ENCODE measurements at places on chromosomes 1 and 21.

GRCh38 chr1:206557636-206558473, 50.5 kb downstream of the RASSF5 start:
- DNase-seq, result no peak

GRCh38 chr1:2882966-2883696, 81.6 kb upstream of the TTC34 start:
- no peak for DNase-seq

DNA sequence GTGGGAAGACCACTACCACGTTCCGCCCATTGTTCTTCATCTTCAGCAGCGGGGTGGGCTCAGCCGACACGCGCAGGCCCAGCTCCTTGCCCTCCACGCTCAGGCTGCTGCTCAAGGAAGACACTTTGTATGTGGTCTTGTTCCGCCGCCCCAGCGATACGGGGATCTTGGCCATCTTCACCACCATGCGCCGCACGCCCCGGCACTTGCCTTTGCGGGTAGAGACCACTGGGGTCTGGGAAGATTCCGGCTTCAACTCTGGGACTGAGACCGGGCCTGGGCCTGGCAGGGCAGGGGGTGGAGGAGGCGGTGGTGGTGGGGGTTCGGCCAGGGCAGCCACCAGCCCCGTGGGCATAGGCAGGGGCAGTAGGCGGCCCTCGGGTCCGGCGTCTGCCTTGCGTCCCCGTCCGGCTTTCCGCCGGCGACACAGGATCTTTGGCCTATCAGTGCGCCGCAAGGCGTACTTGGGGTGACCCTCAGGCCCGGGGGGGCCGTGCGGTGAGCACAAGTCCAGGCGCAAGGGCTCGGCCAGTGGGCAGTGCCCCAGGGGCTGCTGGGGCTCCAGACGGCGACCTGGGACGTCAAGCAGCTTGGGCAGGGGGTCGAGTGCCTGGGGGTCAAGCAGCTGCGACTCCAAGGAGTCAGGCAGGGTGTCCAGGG, 53.3 kb downstream of the AHDC1 start:
- DNase-seq, result no peak

DNA sequence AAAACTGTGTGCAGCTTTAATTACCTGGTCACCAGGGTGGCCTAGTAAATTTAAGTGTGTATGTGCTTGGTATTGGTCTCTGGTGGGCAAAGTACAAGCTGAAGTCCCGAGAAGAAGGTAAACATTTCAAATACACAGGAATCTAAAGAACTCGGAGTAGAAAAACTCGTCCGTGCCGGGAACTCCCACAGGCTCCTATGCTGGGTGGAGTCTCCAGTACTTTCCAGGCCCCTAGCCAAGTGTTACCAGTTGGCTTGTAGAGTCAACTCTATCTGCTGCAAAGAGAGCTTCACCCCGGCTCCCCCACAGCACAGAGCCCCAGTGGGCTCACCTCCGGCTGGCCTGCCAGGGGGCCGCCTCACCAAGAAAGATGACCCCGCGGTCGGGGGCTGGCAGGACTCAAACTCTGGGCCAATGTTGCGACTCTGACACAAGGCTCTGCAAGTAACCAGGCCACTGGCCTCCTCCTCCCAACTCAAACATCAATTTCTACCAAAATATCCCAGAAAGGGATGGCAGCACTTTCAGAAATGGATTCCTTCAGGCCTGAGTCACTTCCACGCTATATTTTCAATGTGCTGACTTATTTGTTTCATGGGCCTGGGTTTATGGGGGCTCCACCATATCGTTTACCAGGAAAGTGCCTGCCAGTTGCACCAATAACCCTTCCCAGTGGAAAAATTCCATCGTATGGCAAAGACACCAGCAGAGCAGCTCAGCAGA, 73.9 kb downstream of the SLC66A1 start:
- DNase-seq, result no peak

DNA sequence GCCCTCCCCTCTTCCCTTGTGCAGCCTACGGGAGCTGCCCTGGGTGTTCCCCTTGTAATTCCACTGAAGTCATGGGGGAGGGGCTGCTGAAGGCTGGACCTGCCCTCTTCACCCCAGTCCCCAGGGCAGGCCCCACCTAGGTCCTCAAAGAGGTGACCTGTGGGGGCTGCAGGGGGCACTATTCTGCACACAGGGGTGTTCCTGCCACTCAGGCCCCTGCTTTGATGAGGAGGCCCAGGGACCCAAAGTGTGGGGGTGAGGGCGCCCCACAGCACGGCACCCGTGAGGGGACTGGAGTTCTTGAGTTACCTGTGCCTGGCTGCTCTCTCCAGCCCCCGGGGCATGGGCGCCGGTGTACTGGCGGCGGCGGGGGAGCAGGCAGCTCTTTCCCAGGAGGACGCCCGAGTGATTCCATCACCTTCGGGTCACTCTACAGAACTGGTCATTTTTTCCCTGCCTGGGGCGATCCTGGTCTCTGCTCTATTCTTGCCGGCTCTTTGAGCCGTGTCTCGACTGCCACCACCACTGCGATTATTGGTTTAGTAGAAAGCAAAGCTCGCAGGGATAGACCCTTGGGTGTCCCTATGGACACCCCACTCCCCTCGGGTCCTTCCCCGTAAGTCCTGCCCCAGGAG, 6.9 kb upstream of the PRDM16 start:
- no peak for DNase-seq

- DNase-seq, result no peak
These were observed 3.8 kb downstream of the CDK18 start for GRCh38 chr1:205508227-205508714.

- DNase-seq, result no peak
These were observed 76.6 kb downstream of the TGFBR3 start for GRCh38 chr1:91809317-91809716.

GRCh38 chr1:201358596-201358995, 18.9 kb downstream of the TNNT2 start:
- no peak for DNase-seq

DNA sequence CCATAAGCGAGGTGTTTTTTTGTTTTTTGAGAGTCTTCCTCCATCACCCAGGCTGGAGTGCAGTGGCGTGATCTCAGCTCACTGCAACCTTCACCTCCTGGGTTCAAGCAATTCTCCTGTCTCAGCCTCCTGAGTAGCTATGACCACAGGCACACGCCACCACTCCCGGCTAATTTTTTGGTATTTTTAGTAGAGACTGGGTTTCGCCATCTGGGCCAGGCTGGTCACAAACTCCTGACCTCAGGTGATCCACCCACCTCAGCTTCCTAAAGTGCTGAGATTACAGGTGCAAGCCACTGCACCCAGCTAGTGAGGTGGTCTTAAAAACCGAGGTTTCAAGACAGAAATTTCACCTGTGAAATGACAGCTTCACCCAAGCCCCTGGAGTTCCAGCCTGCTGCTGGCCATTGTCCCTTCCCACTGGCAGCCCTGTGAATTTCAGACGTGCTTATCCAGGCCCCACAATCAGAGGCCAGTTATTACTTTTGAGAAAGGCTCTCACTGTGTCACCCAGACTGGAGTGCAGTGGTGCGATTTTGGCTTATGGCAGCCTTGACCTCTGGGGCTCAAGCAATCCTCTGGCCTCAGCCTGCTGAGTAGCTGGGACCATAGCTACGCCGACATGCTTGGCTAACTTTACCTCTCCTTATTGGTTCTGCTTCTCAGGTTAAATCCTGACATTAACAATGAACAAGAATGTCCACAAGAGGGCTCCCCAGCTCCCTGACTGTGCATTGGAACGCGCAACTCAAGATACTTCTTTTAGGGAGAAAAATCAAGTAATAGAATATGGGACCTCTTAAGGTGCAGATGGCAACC, 19.4 kb downstream of the ENO1 start:
- DNase-seq, result no peak

- no peak for DNase-seq
These were observed 124.2 kb downstream of the LIPI start for GRCh38 chr21:14086553-14086952.

- no peak for DNase-seq
These were observed 1554.2 kb downstream of the NCAM2 start for GRCh38 chr21:22552390-22552789.

DNA sequence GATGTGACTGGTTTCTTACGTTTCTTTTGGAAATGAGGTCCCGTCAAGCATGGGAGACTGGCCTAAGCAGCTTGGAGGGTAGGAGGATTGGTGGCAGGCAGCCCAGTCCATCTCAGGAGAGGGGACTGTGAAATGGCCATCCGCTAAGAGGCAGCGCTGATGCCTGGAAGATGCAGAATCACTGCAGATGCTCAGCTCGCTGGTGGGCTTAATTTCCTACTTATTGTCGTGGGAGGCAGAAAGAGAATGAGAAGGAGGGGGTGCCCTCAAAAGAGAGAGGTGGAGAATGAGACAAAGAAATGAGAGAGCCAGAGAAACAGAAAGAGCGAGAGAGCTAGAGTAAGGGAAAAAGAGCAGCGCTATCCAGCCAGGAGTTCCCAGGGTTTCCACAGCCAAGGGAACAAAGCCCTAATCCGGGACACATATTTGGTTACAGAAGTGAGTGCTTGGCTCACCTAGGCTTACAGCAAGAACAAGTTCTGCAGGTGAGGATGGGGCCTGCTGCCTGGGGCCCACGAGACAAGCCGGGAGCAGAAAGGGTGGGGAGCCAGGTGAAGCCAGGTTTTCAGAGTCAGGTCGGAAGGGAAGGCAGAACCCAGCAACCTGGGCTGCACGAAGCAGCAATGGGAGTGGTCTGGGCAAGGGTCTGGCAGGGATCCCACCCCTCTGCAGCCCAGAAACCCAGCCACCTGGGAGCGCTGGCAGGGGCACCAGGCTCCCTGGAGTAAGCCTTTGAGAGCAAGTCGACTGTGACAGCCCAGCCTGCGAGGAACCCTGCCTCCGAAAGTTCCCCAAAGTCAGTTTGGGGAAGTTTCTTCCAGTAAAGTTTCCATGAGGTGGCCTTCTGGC, 5.8 kb downstream of the ECE1 start:
- DNase-seq, result no peak

- DNase-seq, result no peak
These were observed 10.4 kb upstream of the MRPL9 start for GRCh38 chr1:151773702-151774101.

GRCh38 chr1:15371610-15372545, 37.8 kb upstream of the EFHD2 start:
- no peak for DNase-seq

DNA sequence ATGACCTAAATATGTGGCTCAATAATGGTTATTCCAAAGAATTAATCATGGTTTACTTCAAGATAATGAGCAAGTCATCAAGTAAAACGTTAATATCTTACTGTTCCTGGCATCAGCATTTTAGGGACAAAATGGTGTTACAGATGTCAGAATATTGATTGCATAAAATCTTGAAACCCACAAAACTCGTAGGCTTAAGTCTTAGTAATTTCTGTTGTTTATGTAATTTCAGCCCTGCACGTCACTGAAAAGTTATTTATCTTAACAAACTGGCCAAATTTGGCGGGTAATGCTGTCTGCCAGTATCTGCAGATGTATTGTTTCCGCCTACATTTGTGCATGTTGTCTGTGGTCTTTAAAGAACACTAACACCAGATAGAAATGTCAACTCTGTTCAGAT, 25.8 kb downstream of the CDC7 start:
- no peak for DNase-seq

DNA sequence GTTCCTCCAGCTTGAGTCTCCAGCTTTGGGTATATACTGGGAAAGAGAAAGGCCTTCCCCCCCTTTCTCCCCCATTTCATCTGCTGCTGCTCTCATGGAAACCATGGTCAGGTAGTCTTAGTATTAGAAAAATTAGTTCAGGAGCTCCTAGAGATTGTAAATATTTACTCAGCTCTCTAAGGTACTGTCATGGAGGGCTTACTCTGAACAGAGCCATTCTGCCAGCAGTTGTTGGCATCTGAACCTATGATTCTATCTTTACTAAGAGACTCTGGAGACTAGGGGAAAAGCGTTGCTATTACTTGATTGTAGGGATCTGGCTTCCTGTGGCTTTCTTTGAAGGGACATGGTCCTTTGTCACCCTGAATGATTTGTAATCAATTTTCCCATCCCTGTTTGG, 6.1 kb downstream of the INTS3 start:
- DNase-seq, result no peak

DNA sequence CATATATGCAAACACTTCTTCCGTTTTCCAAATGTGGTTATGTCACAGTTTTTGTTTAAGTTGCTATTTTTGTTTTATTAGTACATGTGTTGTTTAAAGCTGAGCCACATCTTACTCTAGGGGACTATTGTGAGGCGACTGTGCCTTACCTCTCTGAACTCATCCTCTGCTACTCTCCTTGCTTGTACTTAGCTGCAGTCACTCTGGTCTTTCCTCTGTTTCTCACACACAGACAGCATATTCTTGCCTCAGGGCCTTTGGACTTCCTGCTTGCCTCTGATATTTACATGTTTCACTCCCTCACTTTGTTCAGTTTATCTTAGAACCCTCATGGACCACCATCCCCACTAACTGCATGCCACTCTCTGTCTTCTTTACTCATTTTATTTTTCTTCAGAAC, 101.1 kb downstream of the MACF1 start:
- no peak for DNase-seq

GRCh38 chr1:13960375-13960987, 260.5 kb downstream of the PRDM2 start:
- DNase-seq, result peak; percentile 24

DNA sequence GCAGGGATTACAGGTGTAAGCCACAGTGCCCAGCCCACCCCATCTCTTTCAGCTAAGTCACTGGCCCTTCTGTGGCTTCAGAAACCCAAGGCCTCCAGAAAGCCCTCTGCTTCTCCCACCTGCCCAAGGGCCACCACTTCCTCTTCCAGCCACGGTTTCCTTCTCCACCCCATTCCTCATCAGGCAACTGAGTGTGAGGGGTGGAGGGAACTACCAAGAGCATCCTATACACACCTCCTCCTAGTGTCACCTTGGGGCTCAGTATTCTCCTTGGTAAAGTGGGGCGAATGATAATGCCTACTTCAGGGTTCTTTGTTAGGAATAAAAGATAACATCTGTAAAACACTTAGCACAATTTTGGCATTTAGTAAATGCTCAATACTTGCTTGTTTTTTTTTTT, 30.0 kb downstream of the KNCN start:
- DNase-seq, result no peak

DNA sequence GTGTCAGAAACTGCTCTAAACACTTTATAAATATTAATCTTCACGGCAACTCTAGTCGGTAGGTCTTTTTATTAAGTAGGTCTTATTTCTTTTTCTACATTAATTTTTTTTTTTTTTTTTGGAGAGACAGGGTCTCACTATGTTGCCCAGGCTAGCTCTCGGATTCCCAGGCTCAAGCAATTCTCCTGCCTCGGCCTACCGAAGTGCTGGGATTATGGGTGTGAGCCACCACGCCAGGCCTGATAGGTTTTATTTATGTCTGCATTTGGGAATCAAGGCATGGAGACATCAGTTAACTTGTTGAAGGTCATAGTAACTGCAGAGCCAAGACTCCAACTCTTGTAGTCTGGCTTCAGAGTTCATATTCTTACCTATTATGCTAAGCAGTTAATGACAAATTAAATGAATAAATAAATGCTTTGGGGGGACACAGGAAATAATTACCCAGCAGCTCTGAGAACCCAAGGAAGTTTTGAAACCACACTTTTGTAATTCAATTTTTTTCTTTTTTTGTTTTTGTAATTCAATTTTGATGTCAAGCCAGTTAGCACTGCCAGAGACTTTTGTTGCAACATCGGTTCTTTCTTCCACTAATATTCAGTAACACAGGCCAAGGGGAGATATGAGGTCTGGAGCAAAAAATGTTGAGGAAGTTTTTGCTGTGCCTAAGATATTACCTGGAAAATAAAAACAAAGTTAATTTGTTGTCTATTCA, 9.4 kb upstream of the UAP1 start:
- no peak for DNase-seq

Data from NCI-H1930 (cell line).